ENCODE measurements at places on chromosomes 5 and 9.
A peak's percentile ranks its signal among the peaks of the same experiment; 100 is the strongest.

DNA sequence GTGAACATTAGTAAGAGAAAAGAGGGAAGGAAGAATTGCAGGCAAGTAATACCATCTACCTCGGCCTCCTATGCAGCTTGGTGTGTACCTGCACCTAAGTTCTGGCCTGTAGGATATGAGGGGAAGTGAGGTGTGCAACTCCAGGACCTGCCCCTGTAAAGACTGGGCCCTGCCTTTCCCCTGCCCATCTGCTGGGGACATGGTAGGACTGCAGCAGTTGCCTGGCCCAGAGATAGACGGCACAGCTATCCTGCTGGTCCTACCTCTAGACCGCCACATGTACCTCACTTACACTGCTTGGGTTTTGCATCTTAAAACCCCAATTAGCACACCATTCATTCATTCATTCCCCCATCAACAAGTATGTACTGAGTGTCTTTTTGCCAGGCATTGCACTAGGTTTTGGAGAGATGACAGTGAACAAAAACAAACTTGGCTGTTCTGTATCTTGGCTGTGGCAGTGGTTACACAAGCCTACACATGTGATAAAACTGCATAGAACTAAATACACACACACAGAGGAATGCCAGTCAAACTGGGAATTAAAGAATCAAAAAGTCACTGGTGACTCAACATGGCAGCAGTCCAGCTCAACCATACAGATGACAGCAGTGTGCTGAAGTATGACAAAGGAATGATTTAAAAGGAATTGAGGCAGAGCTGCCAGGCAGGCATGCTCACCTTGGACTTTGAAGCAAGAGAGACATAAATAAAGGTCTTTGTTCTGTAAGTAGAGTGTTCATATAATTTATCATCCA lies 23.3 kb upstream of the MGAT1 start:
- no peak for DNase-seq

- no peak for DNase-seq
These were observed 74.2 kb downstream of the SHB start for GRCh38 chr9:37994639-37995347.

- DNase-seq = no peak
These were observed 5.9 kb upstream of the SLC6A7 start for GRCh38 chr5:150184006-150184405.

DNA sequence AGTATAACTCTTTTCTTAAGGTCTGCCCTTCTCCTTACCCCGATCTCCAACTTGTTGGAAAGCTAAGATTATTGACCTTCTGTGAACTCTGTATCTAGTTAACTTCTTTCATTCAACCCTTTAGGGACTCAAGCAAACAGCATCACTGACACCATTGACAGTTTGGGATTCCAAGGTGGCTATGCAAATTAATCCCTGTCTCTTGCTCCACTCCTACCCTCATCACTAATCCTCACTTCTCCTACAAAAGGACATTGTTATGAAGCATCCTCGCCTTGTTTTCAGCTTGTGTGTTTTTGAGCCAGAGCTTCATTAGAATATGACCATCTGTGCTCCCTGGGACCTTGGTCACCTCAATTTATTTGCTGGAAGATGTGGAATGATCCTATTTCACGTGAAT lies 337.9 kb downstream of the PDE4D start:
- no peak for DNase-seq

GRCh38 chr9:109319626-109320241 lies 1.1 kb downstream of the EPB41L4B start:
- DNase-seq = peak; percentile 17

GRCh38 chr9:8610256-8610655 lies 810.7 kb upstream of the DMAC1 start:
- no peak for DNase-seq

DNA sequence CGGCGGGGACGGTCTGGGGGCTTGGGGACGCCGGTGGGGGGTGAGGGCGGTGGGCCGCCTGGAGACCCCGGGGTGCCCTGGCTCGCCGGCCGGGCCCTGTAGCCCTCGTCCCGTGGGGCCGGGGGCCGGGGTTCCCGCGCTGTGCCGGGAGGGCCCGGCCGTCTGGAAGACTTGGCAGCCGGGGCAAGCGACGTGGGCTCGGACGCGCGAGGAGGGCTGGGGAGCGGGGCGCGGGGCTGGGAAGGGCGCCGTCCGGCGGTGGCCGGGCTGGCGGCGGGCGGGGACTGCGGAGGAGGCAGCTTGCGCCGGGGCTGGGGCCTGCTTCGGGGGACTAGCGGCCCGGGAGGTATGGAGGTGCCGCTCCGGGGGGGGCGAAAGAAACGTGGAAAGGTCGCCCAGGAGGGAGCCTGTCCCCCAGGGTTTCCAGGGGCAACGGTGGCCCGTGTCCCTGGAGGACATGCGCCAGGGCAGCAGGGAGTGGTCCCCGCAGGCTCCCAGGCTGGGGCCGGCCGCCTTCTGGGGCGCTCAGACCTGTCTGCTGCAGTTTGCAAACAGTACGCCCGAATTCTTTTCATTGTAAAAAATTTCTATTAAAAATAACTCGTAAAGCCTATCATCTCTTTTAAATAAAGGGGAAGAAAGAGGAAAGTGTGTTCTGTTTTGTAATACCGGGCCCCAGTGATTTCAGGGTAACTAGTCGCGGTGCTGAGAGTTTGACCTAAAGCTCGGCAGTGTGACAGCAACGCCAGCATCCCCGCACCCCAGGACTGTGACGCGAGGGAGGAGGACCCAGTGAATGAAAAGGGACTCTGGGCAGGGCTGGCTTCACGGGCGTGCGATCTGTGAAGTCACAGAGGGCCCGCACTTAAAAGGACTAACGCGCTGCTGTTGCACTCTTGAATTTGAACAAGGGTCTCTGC lies 752 bp upstream of the ANKH start:
- DNase-seq = peak; percentile 71
